Activated T-cell treated with anti-CD3 and anti-CD28 coated beads for 48 hours (primary cell): ENCODE measurements at places on chromosomes 1 and 21.
A peak's percentile ranks its signal among the peaks of the same experiment; 100 is the strongest.

- DNase-seq, result no peak
Measured at GRCh38 chr1:41622859-41623732, 138.6 kb upstream of the EDN2 start.

DNA sequence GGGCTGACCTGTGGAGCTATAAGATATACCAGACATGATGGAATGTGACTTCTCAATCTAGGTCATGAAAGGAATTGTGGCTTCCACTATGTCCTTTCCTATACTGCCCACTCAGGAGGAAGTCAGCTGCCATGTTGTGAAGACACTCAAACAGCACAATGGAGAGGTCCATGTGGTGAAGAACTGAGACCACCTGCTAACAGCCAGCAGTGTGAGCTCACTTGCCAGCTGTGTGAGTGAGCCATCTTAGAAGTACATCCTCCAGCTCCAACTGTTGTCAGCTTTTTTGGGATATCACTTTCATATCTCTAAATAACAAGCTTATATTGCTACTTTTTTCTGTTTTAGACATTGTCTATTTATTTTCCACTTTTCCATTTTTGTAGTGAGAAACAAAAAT, 29.7 kb downstream of the OLFML3 start:
- no peak for DNase-seq

- DNase-seq, result no peak
Measured at GRCh38 chr1:204925701-204926100, 55.0 kb downstream of the NFASC start.

DNA sequence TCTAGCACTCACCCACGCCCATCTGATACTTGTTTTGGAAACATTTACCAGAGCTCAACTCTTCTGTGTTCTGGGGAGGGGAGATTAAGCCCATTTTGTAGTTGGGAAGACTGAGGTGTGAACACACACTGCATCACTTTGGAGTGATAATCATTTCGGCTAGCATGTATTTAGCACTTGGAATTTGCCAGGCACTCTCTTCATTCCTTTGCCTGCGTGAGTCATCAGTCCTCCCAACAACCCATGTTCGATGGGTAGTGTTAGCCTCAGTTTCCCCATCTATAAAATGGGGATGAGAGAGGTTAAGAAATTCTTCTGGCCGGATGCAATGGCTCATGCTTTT, 182.8 kb upstream of the TMEM51 start:
- no peak for DNase-seq

GRCh38 chr1:172638885-172639831, 19.7 kb upstream of the FASLG start:
- peak; percentile 74 for DNase-seq

DNA sequence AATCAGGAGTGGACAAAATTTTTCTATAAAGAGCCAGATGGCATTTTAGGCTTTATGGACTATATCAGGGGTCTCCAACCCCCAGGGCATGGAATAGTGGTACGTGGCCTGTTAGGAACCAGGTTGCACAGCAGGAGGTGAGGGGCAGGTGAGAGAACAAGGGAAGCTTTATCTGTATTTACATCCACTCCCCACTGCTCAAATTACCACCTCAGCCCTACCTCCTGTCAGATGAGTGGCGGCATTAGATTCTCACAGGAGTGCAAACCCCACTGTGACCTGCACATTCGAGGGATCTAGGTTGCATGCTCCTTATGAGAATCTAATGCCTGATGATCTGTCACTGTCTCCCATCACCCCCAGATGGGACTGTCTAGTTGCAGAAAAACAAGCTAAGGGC, 13.9 kb downstream of the PHTF1 start:
- no peak for DNase-seq

GRCh38 chr1:157154940-157155514, 16.8 kb upstream of the ETV3 start:
- DNase-seq, result no peak

- DNase-seq, result no peak
Measured at GRCh38 chr1:237470712-237471338, 419.9 kb downstream of the ZP4 start.

GRCh38 chr1:224182057-224182865, 779 bp upstream of the DEGS1 start:
- DNase-seq, result peak; percentile 28

GRCh38 chr1:175665616-175666015, 77.8 kb downstream of the TNR start:
- no peak for DNase-seq

DNA sequence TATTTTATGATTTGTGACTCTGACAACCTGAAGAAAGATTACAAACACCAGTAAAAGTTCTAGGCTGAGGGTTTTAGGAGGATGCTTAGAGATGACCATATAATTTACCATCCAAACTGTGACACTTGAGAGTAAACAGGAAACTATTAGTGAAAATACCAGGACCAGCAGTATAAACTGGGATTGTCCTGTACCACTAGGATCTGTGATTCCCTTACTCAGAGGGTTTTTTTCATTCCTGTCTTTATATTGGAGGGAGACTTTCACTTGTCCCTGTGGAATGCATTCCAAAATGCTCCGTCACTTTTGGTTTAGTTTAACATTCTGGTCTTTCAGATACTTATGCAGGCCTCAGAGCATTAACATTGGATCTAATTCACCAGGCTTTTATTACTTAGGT, 482.9 kb downstream of the PTBP2 start:
- no peak for DNase-seq

DNA sequence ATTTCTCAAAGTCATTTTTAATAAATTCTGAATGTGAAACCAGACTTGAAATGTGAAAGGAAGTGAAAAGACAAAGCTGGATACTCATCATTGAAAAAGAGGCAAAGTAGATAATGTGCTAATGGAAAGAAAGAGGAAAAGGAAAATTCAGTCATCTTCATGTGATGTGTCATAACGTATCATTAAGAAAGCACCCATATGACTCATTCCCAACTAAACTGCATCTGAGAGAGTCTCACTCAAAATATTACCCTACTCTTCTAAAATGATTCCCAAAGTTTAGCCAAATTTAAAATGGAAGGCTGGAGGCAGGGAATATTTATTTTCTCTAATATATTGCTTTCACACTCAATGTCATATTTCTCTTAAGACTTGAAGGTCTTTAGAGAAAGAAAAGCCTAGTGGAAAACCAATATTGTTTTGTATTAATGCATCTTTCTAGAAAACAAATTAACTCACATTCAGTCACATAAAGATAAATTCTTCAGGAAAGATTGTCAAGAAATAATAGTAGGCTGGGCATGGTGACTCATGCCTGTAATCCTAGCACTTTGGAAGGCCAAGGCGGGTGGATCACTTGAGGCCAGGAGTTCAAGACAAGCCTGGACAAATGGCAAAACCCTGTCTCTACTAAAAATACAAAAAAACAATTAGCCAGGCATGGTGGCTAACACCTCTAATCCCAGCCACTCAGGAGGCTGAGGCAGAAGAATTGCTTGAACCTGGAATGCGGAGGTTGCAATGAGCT, 129.9 kb downstream of the SLC30A10 start:
- no peak for DNase-seq

- no peak for DNase-seq
Measured at GRCh38 chr1:154575951-154576566, 8.5 kb downstream of the CHRNB2 start.
